Mesothelial cell of epicardium (in vitro differentiated cells): ENCODE measurements at places on chromosomes 3 and 15.

GRCh38 chr3:29072611-29073010 lies 208.3 kb upstream of the RBMS3 start:
- no peak for DNase-seq

- no peak for DNase-seq
Observed at GRCh38 chr3:52724511-52724910, 18.6 kb downstream of the SPCS1 start.

- no peak for DNase-seq
Observed at GRCh38 chr3:72169561-72170472, 384.9 kb upstream of the PROK2 start.

DNA sequence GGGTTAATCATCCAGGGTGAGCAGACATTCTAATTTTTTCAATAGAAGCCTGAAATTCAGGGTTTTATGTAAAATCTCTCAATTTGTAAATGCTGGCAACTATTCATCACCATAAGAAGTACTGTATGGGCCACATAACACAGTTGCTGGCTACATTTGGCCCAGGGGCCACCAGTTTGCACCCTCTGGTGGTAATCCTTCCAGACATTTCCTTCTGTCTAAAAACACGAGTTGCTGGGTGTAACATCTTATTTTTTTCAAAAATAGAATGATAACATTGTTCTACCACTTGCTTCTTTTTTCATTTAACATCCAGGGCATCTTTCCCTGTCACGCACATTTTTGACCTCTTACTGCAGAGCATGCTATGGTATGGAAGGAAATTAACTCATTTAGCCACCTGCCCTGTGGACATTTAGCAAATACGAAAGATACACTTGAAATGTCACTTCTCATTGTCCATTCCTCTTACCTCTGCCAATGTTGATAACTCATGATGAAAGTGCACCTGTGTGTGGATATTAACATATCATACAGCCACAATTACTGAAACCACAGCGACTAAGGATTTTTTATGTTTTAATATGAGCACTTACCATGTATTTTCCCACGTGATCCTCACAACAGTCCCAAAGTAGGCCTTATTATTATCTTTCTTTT lies 117.5 kb upstream of the ARHGEF3 start:
- DNase-seq = no peak

DNA sequence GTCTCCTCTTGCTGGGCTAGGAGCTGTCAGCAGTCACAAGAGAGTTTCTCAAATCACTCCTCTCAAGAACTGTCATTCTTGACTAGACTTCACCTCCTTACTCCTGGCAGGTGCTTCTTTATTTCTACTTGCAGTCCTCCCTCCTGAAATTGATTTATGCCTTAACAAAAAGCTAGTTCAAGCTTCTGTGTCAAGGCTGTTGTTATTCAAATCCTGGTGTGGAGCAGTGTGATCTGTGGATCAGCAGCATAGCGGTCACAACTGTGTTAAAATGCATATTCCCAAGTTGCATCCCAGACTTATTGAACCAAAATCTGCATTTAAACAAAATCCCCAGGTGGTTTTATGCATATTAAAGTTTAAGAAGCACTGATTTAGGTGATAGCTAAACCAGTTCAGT lies 120.7 kb upstream of the MRPL3 start:
- no peak for DNase-seq

- DNase-seq = no peak
Observed at GRCh38 chr3:183369117-183369516, 59.3 kb downstream of the MCF2L2 start.

DNA sequence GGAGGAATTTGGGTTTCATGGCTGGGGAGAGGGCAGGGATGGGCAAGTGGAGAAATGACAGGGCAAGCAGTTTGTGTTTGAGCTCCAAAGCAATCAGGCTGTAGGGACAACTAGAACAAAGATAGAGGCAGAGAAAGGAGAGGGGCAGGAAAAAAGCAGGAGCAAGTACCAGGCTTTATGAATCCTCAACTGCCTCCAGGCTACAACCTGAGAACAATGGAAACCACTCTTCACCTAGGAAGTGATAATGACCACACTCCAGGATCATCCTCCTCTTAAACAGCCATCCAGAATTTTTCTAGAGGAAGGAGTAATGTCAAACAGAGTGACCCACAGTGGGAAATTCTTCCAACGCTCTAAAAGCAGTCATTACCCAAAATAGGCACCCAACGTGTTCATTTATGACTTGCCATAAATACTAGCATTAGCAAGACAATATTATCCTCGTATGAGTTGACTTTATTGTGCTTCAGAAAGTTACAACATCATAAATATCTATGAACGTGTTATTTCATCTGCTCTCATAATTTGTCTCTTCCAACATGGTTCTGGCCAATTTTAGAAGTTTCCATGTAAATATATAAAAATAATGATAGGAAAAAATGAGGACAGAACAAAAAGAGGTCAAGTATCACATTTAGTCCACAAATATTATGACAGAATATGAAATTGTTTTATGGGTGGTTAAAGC lies 50.5 kb downstream of the TNFAIP8L3 start:
- no peak for DNase-seq

DNA sequence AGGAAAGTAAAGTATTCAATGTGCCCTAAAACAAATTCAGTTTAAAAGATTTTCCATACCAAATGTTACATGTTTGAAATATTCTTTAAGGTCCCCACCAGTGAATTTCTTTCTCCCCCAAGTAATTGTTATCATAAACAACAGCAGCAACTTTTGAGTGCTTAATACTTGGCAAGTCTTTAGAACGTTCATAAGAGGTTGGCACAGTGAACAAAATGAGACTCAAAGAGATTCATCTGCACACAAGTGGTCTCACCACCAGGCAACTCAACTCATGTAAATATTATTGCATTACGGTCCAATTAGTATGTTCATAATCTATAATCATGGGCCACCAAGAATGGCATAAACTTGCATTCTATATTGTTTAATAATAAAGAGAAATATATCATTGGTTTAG lies 98.7 kb downstream of the TBL1XR1 start:
- DNase-seq = no peak

DNA sequence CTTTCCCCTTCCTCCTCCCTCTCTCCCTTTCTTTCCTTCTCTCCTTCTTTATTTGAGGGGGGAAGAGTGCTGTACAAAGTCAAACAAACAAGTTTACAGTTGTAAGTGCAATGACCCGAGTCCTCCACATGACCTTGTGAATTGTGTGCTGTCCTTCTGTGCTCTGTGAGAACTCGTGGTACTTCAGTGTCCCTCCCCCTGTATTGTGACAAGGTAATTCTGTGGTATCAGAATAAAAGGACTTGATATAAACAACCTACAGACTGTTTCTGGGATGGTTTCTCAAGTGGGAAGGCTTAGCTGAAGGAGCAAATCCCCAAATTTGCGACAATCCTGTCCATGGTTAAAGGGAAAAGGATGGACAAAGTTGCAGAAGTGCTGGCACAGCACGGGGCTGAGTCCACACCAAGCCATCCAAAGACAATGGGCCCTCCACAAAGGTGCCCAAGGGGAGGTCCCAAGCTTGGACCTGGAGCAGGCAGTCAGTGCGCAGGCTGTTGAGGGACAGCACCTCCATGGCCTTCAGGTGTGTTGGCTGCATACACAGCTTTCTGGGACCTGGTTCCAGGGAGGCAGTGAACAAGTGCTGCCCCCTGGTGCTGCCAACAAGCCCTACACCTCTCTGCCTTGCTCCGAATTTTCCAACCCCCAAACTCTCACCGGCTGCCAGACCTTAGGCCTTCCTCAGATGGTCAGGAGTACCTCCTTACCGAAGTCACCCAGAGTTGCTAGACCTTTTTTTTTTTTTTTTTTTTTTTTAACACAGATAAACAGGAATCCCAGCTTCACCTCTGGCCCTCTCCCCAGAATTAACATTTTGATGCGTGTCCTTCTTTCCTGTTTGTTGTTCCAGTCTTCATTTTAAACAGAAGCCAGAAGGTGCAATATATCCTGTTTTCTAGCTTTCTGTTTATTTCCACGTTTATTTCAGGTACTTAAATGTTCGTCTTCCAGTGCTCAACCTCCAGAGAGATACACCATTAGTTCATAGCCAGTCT lies 2.6 kb upstream of the APEH start:
- DNase-seq = peak; percentile 48

DNA sequence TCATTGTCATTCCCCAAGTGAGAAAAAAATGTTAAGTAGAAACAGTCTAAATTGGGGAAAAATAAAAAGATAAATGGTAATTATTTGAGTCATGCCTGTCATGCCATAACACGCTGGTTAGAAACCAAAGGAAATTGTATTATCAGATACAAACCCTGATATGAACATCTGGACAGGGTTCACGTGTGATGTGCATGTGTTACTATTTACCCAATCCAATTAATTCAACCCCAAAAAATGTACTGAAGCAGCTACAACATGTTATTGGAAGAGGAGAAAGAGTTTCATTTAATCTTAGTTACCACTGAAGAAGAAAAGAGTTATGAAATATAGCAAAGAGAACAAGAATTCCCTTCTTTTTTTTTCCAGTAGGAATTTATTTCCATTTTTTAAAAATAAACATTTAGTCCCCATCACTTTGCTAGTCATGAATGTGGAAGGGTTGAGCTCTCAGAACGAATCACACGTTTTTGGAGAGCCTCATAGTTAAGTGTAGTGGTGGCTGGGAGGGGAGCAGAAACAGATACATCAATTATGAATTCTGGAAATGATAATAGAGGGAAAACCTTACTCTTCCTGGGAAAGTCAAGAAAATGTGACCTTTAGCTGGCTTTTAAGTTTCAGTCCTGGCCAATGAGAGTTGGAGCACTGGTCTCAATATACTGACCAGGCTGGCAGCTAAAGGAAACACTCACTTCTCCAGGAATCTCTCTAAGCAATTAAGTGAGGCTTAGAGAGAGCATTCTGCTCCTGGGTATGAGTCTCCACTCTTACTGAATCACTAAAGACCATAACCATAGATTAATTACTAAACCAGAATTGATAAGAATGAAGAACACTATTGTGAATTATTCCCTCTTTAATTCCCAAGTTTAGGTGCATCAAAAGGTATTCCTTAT lies 796.5 kb downstream of the GRM7 start:
- DNase-seq = no peak

DNA sequence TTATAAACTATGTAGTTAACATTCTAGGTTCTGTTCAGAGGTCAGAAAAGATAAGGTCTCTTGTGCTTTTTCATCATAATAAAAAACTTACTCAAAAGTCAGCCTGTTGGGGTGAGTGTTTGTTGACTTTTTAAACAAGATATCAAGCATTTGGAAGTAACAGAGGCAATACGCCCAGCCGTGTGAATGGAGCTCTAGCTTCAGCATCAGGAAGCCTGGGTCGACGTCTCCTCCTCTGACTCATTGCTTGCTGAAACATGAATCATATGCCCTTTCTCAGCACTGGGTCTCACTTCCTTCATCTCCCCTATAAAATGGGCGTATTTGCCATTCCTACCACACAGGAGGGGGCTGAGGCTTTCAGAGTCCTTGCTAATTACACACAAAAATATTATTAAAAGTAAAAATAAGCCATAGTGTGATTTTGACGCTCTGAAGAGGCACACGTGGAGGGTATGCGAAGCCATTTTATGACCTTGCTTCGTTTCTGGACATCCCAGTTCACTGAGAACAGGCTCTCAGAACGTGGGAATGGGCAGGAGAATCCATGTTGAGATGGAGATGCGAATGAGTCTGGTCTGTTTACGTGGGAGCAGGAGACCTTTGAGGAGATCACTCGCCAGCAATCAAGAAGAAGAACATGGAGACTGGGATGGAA lies 220.8 kb upstream of the TPRG1 start:
- DNase-seq = no peak

DNA sequence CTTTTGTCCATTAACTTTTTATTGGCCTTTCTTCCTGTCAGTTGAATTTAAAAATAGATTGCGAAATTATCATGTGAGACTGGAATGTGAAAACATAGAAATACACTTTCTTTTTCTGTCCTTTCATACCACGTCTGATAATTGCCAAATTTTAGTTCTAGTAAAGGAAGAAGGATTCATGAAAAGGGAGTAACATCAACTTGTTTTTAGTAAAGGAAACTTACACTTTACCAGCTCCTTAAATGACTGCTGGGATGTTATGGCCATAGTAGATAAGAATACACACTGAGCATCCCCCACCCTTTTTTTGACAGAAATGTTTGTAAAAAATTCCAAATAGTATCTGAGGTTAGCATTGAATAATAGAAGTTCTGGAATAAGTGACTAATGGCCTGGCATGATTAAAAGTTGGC lies 137.9 kb downstream of the NEO1 start:
- DNase-seq = no peak

- DNase-seq = no peak
Observed at GRCh38 chr15:57251941-57252340, 124.4 kb upstream of the CGNL1 start.
